ENCODE measurements at places on chromosomes 2 and 18.
A peak's percentile ranks its signal among the peaks of the same experiment; 100 is the strongest.

- DNase-seq = no peak
Measured at GRCh38 chr2:3467654-3468053, 51.7 kb downstream of the ADI1 start.

DNA sequence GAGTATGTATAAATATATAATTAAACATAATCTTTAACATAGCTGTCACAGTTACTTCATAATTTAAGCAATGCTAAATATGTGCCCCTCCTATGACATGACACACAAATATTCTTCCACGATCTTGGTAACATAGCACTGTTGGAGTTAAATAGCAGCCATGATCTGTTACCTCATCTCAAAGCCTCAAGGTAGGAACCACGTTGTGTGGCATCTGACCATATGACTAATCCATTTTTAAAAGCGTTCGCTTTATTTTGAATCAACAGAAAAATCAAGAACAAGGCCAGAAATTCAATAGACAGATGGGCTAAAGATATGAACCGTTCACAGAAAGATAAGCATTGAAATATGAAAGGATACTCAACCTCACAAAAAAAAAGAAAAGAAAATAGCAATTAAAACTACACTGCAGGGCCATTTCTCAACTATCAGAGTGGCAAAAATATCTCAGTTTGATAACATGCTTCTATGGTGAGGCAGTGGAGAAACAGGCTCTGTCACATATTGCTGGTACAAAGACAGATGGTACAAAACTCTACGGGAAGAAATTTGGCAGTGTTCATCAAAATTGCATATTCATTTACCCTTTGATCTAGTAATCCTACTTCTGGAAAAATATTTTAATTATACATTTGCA, 105.9 kb downstream of the TMX3 start:
- DNase-seq = no peak

- no peak for DNase-seq
Measured at GRCh38 chr18:56171848-56172247, 466.5 kb downstream of the TXNL1 start.

DNA sequence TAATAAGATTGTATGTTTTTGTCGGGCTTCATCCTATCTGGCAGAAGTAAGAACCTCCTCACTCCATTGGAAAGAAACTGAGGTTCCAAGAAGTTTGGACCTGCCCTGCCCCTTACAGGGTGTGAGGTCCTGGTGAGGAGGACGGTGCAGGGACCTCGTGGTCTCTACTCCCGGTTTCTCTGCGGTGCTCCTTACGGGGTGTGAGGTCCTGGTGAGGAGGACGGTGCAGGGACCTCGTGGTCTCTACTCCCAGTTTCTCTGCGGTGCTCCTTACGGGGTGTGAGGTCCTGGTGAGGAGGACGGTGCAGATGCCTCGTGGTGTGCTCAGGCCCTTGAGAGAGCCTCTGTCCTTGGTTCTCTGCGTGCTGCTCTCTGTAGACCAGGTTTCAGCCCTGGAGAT, 5.2 kb downstream of the CTDP1 start:
- no peak for DNase-seq

DNA sequence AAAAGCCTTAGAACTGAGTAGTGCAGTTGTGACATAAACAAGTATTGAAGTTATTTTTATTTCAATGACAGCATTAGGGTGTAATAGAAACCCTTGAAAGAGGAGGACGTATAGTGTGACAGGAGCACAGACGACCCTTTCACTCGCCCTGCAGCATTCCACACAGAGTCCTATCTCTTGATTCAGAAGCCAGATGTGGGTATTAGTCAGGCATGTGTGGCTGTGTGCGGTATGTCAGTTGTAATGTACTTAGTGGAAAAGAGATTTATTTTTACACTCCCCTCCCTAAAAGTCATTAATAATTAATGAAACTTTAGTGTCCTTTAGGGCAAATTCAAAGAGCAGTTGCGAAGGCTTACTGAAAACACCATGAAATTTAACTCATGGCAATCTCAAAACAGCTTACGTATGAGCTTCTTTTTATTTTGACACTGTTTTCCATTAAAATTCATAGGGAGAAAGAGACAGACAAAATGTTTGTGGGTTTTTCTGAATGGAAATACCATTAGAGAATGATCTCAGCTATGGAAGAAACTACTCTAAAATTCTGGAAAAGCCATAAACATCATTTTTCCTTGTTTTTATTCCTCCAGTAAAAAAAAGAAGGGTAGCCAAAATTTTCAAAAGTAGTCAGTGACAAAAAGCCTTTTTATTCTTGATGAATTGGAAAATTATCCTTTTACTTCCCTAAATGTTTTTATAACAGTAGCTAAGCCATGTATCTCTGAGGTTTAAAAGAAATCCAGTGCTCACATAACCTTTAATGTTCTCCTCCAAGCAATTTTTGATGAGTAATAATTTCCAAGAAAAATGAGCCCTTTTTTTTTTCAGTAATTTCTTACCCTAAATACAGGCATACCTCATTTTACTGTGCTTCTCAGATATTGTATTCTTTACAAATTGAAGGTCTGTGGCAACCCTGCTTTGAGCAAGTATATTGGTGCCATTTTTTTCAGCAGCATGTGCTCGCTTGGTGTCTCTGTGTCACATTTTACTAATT, 84.0 kb upstream of the DSEL start:
- DNase-seq = peak; percentile 18

- no peak for DNase-seq
Measured at GRCh38 chr2:40213619-40214018, 238.3 kb downstream of the SLC8A1 start.

DNA sequence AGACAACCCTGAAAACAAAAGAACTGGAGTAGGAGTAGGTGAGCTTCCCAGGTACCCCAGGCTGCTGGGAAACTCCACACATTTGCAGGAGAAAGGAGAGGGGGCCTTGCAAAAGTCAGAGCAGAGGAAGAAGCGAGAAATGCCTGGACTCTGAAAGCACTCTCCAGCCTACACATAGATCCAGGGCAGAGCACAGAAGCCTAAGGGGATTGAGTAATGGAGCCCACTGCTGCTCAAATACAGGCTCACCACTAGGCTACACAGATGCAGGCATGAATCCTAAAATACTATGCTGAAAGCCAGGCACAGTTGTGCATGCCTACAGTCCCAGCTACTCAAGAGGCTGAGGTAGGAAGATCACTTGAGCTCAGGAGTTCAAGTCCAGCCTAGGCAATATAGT, 33.4 kb downstream of the OSBPL1A start:
- DNase-seq = no peak

- DNase-seq = no peak
Measured at GRCh38 chr2:215110918-215111317, 27.5 kb downstream of the ABCA12 start.

GRCh38 chr2:195613922-195614321, 43.1 kb upstream of the SLC39A10 start:
- DNase-seq = no peak

DNA sequence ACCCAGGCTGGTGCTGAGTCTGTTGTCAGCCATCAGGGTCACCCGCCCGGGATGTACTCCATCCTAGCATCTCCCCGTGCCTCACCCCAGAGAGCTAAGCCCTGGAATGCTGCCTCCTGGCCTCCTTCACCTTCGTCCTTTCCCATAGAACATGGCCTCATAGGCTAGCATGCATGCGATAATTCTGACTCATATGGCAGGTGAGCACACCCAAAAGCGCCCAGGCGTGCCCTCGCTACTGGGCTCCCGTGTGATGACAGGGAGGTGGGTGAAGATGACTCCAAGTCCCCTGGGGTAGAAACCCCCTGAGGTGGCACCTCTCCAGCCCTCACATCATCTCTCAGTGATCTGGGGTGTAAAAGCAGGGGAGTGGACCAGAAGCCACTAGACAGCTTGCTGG, 7.3 kb downstream of the SPR start:
- DNase-seq = no peak

- DNase-seq = no peak
Measured at GRCh38 chr2:120804459-120804858, 68.8 kb downstream of the GLI2 start.

DNA sequence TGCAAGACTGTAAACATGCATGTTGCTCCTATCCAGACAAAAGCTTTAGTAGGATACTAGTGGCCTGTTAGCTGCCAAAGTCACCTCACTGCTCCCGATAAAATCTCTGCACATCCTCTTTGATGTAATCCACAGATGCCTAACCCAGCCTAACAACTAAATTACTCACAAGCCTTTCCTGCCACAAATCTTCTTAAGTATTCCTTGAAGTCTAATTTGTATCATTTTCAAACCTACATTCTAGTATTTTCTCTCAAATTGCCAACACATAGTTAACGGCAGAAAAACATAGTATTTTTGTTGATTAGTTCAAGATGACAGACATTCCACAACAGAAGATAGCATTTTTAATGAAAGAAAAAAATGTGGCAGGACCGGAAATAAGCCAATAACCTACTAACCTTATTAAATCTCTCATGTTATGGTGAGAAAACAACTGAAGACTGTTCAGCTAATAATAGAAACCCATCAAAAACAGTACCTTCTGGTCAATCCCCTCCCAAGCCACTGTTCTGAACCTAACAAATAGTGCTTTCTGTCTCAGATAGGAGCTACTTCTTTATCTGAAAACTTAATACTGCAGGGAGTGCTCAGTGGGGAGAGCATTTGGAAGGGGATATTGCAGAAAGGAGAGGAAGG, at the start of gene MPP4:
TSS of gene MPP4 (minus strand) at position 57 of the 639 bp plus-strand sequence. CDS start 4,690 bp downstream, outside the sequence.
- no peak for DNase-seq

- no peak for DNase-seq
Measured at GRCh38 chr2:19833978-19834377, 67.8 kb downstream of the TTC32 start.

DNA sequence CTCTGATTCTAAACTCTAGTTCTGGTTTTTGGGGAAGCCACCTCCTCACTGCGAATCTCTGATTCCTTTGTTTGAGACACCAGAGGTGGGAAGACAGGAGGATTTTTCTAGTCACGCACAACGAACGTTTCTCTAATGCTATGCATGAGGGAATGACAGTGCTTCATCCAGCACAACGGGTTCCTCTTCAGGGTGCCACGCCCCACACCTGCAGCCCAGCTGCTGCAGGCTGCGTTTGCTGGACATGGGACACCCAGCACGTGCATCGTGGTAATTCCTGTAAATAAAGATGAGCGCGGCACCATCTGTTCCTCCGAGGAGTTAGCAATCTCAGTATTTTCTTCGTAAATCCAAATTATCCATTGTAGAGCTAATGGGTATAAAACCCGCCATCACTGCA, 37.5 kb upstream of the TPO start:
- no peak for DNase-seq

DNA sequence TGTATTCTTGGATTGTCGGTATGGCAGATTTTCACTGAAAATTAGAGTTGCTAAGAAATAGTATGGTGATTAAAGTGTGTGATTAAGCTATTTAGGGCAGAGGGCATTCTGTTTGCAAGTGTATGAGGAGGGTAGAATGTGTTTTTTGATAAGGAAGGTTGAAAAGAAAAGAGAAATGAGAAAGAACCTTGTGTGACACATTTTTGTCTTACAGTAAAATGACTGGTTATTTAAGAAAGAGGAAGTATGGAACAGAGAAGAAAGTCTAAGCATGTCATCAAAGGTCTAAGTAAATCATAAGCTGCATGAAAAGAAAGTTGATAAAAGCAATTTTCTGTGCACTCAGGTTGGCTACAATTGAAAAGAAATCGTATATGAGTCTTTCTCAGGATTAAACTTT, 5.2 kb upstream of the RSAD2 start:
- DNase-seq = no peak

DNA sequence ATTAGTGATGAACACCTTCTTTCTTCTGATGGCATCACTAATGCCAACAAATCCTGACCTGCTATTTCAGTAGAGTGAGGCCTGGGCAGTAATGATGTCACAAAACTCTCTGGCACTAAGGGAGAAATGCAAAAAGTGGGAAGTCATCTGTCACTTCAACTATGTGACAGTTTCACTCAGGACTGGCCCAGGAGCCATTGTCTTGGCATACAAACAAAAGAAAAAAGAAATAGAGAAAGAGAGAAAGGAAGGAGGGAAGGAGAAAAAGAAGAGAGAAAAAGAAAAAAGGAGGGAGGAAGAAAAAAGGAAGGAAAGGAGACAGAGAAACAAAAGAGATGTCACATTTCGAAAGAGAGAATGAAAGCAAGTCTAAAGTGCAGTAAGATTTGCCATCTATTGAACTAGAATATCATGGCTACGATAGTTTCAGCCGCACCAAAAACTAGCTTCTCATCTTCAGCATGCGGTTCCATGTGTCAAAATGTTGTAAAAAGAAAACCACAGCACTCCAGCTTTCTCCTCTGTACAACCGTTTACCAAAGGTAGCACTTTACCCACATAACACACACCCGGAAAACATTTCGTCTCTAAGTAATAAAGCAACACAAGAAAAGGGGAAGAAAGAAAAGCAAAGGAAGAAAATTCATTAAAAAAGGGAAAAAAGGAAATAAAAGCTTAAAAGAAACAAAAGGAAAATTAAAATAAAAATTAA, 50.1 kb downstream of the CD226 start:
- DNase-seq = no peak

DNA sequence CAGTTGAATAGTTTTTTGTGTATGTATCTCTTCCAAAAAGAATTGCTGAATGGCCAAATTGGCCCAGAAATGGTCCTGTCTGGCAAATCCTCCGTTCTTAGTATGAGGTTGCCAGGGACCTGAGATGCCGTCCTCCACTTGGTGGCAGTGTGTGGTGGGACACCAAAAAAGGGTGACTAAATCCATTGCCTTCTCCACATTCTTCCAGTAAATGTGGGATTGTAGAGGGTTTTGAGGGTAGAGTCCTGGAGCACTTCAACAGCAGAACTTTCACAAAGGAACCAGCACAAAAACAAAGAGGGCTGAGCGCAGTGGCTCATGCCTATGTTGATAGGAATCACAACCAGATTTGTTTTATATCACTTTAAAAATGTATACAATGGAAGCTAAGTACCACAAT, 199.9 kb downstream of the BCL2 start:
- no peak for DNase-seq

DNA sequence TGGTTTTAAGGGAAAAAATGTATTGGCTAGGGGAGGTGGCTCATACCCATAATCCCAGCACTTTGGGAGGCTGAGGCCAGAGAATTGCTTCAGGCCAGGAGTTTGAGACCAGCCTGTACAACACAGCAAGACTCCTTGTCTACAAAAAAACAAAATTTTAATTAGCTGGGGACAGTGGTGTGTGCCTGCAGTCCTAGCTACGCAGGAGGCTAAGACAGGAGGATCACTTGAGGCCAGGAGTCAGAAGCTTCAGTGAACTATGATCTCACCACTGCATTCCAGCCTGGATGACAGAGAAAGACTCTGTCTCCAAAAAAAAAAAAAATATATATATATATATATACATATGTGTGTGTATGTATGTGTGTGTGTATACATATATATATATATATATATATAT, 18.5 kb downstream of the CCDC88A start:
- no peak for DNase-seq

GRCh38 chr18:80037869-80038630, 3.8 kb downstream of the RBFA start:
- DNase-seq = no peak

GRCh38 chr2:52083214-52083613, 1051.3 kb upstream of the NRXN1 start:
- no peak for DNase-seq

DNA sequence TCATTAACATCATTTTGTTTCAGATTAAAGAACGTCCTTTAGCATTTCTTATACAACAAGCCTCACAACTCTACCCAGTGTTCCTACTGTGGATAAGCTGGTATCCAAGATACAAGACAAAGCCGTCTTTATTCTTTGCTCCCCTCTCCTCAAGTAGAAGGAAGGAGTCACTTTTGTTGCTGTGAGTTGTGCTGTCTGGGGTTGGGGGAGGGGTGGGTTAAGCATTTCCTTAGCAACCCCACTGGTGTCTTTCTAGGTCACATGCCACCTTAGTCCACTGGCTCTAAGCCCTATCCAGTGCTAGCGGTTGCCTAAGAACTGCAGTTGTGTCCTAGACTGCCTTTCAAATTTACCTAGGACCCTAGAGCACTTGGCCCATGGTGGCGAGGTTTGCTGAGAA, 155.6 kb upstream of the PIEZO2 start:
- no peak for DNase-seq

All from epithelial cell of prostate (primary cell).